ENCODE measurements at places on chromosomes 12 and 14. TPM values are rescaled to one million over a fixed set of nuclear protein-coding genes. Genes with fewer than 3 reads are reported as not detected.

The PTPRB gene
- 77.5 TPM for total RNA-seq

The SYT1 gene
- total RNA-seq: not detected

The ESR2 gene
- total RNA-seq: 0.46 TPM

The ST8SIA1 gene
- total RNA-seq: 2.2 TPM

The PLEKHG7 gene
- total RNA-seq: 15.7 TPM

The E2F7 gene
- total RNA-seq: 0.91 TPM

DNA sequence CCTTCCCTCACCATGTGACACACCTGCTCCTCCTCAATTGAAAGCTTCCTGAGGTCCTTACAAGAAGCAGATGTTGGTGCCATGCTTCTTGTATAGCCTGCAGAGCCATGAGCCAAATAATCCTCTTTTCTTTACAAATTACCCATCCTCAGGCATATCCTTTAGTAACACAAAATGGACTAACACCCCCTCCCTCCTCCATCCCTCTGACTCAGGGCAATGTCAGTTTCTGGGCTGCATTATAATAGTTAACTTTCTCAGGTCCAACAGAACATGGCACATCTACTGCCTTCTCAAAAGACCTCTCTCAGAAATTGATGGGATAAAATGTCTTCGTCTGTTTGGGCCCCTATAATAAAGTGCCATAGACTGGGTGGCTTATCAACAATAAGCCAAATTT, 287.0 kb downstream of the DPF3 start:
- DNase-seq: no peak

- no peak for DNase-seq
These were observed 59.5 kb downstream of the GALNT4 start for GRCh38 chr12:89464974-89465592.

GRCh38 chr12:5328669-5329517, 103.0 kb upstream of the NTF3 start:
- no peak for DNase-seq

GRCh38 chr12:109304485-109304884, 4.6 kb downstream of the FOXN4 start:
- no peak for DNase-seq

- no peak for DNase-seq
These were observed 9.2 kb downstream of the DUSP6 start for GRCh38 chr12:89343127-89343526.

- DNase-seq: no peak
These were observed 124.9 kb upstream of the ATXN7L3B start for GRCh38 chr12:74412606-74413230.

DNA sequence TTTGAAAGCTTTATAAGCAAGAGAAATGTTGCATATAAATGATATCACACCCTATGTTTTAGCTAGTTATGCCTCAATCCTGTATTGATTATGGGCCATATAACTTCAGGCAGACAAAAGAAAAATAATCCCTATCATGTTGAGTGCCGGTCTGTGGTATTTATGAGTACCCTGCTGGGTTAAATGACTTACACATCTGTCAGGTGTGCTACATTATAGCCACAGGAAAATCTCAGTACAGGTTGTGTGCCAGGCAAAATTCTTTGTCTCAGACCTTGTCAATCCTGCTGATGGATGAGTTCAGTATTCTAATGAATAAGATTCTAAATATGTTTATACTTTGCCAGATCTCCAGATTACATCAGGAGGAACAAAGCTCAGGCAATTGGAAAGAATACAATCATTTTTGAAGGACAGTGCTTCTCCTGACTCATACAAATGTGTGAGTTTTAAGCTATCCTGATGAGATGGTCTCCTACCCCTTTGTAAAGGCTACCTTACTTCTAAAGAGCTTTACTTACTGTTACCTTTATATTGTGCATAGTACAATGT, 109.8 kb upstream of the FOXG1 start:
- no peak for DNase-seq
